T-helper 1 cell treated with Interleukin-12 subunit alpha and Interleukin-12 subunit beta and Interleukin-4 antibody, amounts not matched to agents 30 ng/mL and 1 ng/mL, for 36 hours (primary cell): ENCODE measurements at places on chromosomes 13 and 19. TPM values are rescaled to one million over a fixed set of nuclear protein-coding genes. Genes with fewer than 3 reads are reported as not detected.

Gene ZNF208
- 0.05 and 0.12 TPM in 2 replicates for total RNA-seq

Gene TTC9B
- total RNA-seq: not detected in 2 replicates

Gene MAP2K7
- 45.6 and 48.7 TPM in 2 replicates for total RNA-seq

Gene LRRC25
- total RNA-seq: not detected in 2 replicates

Gene GARIN5A
- total RNA-seq: 0.22 and 0.37 TPM in 2 replicates

Gene RAB20
- 2.0 and 2.8 TPM in 2 replicates for total RNA-seq
